ENCODE measurements at places on chromosomes 6 and 20.

GRCh38 chr6:29490055-29490454 is 2.3 kb upstream of the MAS1L start:
- DNase-seq: no peak

GRCh38 chr6:30060606-30061091 is 416 bp upstream of the POLR1H start:
- DNase-seq: peak; percentile 32

DNA sequence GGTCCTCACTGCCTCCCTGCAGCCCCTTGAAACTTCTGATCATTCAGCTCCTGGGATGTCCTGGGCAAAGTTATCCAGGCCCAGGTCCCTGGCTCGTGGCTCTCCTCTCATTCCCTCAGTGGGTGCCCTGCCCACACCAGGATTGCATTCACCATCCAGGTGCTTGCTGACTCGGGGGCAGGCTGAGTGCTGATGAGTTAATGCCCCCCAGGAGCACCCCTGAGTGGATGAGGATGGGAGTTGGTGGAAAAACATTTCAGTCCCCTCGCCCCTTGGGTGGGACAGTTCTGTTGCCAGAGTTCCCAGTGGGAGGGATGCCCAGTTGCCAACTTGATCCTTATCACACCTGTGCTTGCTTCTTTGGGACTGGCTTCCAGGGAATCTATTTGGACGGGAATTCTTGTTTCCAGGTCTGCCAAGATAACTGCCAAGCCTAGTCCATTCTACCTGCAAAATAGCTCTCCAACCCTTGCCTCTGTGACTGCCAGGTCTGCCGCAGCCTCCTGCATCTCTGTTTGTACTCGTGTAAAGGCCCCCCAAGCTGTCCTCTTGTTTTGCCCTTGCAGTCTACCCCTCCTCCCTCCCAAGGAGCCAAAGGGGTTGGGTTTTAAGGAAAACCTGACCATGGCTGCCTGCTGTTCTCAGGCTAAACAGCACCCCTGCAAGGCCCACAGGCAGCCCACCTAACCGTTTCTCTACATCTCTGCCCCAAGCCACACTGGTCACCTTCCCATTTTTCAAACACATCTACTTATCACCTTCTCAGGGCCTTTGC is 11.6 kb upstream of the RSPO4 start:
- DNase-seq: no peak

DNA sequence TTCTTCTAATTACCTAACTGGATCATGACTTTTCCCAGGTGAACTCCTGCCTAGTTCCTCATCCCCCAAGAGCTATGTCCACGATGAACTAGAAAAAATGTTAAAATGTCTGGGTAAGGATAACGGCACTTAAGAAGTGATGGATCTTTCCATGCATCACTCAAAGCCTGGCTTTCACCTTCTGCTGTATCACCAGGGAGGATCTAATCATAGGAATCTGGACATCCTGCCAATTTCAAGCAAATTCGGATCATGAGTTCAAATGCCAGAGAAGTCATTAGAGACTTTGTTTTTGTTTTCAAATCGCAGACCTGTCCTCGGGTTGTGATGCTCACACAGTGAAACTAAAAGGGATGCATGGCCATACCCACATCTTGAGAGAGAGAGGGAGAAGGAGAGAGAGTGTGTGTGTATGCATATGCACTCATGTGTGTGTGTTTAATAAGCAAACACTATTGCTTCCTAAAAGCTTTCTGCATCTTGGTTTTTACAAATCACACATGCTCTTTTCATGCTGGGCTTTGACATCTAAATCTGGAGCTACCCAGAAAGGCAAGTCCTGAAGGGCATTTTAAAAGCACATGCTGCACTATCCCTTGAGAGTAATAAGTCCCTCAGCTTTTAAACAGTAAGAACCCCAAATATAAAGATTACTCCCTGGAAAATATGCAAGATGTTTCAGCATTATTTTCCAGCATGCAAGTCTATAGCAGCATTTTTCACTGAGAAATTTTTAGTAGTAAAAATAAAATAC is 524.6 kb upstream of the NOX3 start:
- no peak for DNase-seq

DNA sequence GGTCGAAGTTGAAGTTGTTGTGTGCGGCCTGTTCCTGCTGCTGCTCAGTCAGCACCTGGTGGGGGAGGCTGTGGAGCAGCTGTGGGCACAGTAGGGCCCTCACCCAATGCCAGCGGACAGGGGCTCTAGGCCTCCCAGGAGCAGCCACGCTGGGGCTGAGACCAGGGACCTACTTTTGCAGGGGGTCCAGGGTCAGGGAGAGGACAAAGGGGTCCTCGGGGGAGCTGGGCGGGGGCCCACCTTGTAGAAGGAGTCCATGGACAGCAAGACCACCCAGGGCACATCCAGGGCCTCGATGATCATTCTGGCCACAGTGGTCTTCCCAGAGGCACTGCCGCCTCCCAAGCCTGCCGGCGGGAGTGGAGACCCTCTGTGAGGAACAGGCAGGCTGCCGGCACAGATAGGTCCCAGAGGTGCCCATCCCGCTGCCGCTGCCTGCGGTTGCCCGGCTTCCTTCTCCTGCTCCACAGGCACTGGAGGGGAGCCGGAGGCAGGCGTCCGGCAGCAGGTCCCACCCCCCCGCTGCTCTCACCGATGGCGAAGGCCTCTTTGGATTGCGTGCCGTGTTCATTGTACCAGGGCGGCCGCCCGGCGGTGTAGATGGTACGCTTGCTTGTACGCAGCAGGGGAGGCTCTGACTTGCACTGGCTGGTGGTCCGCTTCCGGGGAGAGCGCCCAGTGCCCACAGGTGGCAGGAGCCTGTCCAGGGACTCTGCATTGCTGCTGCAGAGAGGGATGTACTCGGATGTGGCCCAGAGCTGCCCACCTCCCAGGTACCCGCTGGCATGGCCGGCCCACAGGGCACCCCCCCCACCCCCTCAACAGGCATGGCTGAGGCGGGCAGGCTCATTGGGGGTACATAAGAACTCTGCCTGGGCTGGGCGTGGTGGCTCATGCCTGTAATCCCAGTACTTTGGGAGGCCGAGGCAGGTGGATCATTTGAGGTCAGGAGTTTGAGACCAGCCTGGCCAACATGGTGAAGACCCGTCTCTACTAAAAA is 10.0 kb downstream of the UCKL1 start:
- no peak for DNase-seq

GRCh38 chr6:118869894-118870589 is 23.9 kb upstream of the ASF1A start:
- DNase-seq: no peak

GRCh38 chr6:55886185-55886836 is 10.9 kb upstream of the BMP5 start:
- no peak for DNase-seq

- DNase-seq: no peak
Observed at GRCh38 chr6:5521322-5521721, 260.0 kb downstream of the FARS2 start.

GRCh38 chr6:45174045-45174444 is 154.1 kb upstream of the RUNX2 start:
- DNase-seq: no peak

- no peak for DNase-seq
Observed at GRCh38 chr6:83119742-83120300, 52.4 kb downstream of the DOP1A start.

DNA sequence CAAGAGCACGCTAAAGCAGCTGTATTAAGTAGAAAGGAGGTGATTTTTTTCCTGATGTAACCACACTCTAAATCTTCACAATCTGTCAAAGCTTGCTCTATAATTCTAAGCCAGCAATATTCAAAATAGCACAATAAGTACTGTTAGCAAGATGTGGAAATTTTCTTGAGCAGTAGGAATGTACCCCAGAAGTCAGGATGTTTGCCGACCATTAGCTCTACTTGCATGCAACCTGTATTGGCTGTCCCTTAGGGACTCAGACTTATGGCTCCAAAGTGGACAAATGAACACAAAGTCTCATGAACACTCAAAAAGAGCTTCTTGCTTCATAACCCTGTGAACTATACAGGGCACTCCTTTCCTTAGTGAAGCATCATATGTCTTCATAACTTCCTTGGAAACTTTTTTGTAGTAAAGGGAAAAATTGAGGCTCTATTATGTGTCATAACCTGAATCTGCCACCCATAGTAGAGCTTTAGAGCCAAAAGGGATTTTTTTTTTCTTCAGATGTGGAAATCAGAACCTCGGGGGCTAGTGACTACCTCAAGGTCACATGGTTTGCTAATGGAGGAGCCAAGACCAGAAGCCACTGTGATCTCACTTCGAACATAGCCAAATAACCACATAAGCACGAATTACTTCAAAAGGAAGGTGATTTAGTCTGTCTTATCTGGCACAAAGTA is 54.5 kb downstream of the ADGRG6 start:
- no peak for DNase-seq

DNA sequence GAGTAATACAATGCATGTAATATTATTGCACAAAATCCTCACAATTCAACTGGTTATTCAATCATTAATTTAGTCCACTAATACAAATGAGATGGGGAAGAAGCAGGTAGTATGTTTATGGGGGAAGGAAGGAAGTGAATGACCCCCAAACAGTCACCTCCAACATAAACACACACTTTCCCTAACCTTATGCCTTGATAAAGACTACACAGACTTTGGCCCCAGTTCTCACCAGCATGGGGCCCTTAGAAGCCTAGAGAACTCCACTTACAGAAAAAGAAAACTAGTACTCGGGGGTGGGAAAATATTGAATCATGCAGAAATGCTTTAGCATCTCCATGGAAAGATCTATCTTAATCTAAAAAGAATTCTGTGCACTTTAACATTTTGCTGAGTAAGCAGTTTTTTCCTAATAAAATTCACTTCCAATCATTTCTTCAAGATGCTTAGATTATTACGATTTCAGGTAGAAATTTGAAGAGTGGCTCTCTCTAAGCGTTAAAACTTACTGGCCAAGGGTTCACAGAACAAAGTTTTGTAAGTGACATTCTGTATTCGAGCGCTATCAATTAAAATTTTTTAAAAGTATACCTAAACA is 18.8 kb downstream of the ARHGAP18 start:
- DNase-seq: no peak

- DNase-seq: no peak
Observed at GRCh38 chr6:33237741-33238140, 29.4 kb downstream of the RING1 start.

GRCh38 chr20:53901497-53902096 is 168.8 kb downstream of the BCAS1 start:
- no peak for DNase-seq

- no peak for DNase-seq
Observed at GRCh38 chr6:166417285-166417691, 34.5 kb upstream of the MPC1 start.

GRCh38 chr6:133418108-133418507 is 177.0 kb downstream of the EYA4 start:
- no peak for DNase-seq

DNA sequence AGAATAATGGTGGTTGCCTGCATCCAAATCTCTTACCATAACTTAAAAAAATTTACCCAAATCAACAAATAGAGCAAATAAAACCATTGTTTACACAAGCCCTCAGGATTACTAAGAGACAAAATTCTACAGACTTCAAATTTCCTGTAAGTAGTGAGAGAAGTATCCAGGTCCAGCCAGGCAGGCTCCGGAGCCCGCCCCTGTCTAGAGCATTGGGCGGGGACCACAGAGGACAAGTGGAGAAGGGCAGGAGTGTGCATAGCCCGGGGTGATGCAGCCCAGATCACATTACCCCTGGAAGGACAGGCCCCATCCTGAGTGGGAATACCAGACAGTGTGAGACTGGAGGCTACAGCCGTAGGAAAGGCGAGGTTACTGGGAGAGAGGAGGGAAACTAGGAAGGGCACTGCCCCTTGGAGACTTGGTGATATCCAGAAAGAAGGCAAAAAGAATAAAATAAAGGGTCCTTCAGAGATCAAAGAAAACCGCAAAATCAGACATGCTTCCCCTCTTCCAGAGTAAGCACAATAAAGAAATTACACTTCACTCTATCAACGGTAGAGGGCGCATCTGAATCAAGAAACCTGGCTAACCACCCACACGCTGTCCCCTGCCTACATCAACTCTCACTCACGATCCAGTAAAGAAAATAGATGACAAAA is 26.6 kb downstream of the RIN2 start:
- DNase-seq: peak; percentile 64

DNA sequence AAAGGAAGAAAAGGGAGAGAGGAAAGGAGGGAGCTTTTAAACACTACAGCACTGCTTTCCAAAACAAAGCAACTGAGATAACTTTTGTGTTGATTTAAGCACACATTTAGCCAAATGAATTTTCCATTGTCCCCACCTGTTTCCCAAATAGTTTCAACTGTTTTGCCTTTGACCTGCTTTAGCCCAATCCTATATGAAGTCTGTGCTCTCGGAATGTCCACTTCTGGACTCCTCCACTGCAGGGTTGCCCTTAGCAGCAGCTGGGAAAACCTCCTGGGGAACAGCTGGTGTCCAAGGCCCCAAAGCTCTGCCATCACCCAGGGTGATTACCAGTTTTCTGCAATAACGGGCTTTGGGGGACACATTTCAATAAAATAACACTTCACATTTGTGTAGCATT is 44.9 kb upstream of the PKHD1 start:
- DNase-seq: no peak

- no peak for DNase-seq
Observed at GRCh38 chr6:53792016-53792415, 2.8 kb upstream of the LRRC1 start.

GRCh38 chr20:54132612-54133433 is 41.0 kb downstream of the CYP24A1 start:
- DNase-seq: no peak

DNA sequence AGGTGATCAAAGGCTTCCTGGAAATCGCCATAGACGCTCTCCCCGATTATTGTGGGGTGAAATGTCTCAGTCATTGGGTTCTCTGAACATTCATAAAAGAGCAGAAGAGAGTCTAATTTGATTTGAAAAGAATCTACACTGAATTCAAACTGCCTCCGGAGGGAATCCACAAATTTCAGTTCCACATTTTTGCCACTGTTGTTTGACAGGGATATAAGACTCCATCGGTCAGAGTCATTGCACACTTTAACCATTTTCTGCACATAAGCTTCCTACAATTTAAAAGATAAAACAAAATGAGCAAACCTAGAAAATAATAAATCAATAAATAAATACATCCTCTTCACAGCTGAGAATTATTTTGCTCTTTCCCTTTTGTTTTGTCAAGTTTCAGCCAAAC is 2.3 kb downstream of the TENT5A start:
- no peak for DNase-seq

DNA sequence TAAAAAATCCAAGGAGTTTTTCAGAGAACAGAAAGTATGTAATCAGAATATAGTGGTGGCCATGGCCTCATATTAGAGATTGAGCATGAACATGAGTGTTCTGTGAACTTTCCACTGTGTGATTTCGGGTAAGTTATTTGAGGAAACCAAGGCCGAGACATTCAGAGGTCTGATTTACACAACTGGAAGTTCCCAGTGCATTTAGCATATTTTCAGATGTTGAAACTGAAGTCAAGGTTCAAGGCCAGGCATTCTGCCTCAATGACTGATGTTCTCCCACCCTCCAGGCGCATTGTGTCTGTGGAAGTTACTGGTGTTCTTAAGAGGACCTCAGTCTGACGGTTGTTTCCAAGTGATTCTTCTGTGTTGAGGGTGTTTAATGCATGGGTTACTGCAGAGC is 26.2 kb downstream of the RNF144B start:
- DNase-seq: no peak

- DNase-seq: no peak
Observed at GRCh38 chr6:15780437-15780836, 117.6 kb upstream of the DTNBP1 start.

GRCh38 chr6:158697811-158698210 is 48.0 kb downstream of the SYTL3 start:
- no peak for DNase-seq

- DNase-seq: no peak
Observed at GRCh38 chr6:36671687-36672375, 6.7 kb upstream of the CDKN1A start.
